ENCODE measurements at places on chromosomes 6 and 20.

GRCh38 chr20:460707-461106 is 1.6 kb downstream of the TBC1D20 start:
- DNase-seq = no peak

- DNase-seq = no peak
These were observed 46.7 kb downstream of the RNGTT start for GRCh38 chr6:88916615-88917208.

- DNase-seq = no peak
These were observed 85.7 kb upstream of the CST7 start for GRCh38 chr20:24863356-24863755.

DNA sequence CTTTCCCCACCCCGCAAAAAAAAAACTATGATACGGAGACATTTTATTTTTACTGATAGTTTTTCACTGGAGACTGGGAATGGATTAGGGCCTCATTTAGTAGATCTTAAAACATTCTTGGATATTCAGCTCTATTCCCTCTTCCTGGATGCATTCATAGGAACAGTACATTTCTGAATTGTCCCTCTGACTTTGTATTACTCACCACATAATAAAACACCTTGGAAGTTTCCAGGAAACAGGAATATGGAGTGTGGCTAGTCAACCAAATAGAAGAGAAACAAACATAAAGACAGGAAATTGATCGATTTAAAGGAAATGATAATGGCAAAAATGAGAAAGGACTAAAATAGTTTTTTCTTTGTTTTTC is 147.7 kb downstream of the GPX5 start:
- DNase-seq = no peak

DNA sequence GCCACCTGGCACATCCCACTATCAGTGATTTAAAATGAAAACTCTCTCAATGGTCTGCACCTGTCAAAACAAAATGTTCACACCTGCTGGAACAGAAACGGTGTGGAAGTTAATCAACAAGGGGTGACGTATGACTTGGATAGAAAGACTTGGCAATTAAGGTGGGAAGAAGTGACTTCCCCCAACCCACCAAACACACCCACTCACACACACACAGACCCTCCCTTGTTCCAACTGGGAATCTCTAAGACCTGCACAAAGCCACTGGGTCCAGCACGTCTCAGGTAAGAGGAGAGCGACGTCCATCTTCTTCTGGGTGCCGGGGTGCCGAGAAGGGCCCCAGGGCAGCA is 25.1 kb upstream of the TCFL5 start:
- DNase-seq = peak; percentile 83

- DNase-seq = no peak
These were observed 62.2 kb downstream of the KCNB1 start for GRCh38 chr20:49420292-49420691.

- DNase-seq = no peak
These were observed 517.6 kb downstream of the CD83 start for GRCh38 chr6:14635195-14635594.

- no peak for DNase-seq
These were observed 76.8 kb downstream of the ZDHHC14 start for GRCh38 chr6:157457787-157458186.

DNA sequence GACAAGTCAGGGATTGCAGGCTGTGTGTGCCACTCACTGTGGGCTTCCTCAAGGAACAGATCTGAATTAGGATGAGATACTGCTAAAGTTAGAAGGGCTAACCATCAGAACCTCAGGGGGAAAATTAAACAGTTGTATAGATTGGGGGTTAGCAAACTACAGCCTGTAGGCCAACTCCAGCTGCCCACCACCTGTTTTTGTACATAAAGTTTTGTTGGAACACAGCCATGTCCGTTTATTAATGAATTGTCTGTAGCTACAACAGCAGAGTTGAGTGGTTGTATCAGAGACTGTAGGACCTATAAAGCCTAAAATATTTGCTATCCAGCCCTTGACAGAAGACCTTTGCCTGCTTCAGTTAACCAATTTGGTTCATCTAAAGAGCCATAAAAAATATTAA is 127.2 kb upstream of the ECI2 start:
- no peak for DNase-seq

GRCh38 chr6:125884634-125885371 is 71.8 kb upstream of the HINT3 start:
- no peak for DNase-seq

- no peak for DNase-seq
These were observed 69.0 kb upstream of the STXBP5 start for GRCh38 chr6:147135211-147135681.

DNA sequence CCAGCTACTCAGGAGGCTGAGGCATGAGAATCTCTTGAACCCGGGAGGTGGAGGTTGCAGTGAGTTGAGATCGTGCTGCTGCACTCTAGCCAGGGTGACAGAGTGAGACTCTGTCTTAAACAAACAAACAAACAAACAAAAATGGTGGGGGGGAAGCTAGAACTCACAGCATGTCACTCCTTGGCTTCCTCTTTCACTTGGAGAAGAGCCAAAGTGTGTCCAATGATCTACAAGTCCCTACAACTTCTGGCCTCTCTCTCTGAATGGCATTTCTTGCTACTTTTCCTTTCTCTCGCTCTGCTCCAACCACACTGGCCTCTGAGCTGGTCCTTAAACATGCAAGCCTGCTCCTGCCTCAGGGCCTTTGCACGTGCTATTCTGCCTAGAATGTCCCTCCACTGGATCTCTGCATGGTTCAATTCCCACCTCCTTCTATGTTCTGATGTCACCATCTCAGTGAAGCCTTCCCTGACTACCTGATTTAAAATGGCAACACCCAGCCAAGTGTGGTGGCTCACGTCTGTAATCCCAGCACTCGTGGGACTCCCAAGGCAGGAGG is 8.1 kb downstream of the TLDC2 start:
- no peak for DNase-seq

DNA sequence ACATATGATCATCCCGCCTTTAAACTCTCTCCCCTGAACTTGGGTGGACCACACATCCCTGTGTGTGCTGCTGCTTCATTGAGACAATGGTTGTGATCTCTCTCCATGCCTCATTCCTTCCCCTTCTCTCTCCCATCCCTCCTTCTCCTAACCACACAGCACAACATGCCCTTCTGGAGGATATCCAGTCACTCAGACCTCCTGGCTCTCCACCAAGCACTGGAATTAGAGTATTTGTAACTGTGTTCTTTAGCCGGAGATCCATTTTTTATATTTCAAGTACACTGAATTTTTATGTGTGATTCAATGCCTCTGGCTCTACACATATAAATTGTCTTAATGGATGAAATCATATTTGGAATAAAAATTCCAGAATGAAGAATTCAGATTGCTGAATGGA is 287.4 kb downstream of the EYA4 start:
- DNase-seq = no peak

DNA sequence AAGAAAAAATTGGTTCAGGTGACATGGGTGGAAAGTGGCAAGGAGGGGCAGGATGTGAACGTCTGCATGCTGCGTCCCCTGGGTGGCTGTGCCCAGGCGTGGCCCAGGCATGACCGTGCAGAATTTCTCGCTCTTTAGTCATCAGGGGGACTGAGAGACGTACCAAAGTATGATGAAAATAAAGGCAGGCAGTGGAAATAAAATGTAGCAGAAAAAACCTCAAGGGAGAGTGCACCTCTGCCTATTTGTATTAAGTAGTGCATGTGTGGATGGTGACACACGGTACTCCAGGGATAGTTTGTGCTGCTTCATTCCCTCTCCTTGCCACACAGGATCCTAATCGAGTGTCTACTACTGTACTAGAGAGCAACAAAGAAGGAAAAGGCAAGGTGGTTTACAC is 81.1 kb downstream of the ATP9A start:
- no peak for DNase-seq

- no peak for DNase-seq
These were observed 193.4 kb upstream of the SUPT3H start for GRCh38 chr6:45571159-45571558.

- DNase-seq = no peak
These were observed 405.5 kb upstream of the ADGRB3 start for GRCh38 chr6:68229566-68229965.

DNA sequence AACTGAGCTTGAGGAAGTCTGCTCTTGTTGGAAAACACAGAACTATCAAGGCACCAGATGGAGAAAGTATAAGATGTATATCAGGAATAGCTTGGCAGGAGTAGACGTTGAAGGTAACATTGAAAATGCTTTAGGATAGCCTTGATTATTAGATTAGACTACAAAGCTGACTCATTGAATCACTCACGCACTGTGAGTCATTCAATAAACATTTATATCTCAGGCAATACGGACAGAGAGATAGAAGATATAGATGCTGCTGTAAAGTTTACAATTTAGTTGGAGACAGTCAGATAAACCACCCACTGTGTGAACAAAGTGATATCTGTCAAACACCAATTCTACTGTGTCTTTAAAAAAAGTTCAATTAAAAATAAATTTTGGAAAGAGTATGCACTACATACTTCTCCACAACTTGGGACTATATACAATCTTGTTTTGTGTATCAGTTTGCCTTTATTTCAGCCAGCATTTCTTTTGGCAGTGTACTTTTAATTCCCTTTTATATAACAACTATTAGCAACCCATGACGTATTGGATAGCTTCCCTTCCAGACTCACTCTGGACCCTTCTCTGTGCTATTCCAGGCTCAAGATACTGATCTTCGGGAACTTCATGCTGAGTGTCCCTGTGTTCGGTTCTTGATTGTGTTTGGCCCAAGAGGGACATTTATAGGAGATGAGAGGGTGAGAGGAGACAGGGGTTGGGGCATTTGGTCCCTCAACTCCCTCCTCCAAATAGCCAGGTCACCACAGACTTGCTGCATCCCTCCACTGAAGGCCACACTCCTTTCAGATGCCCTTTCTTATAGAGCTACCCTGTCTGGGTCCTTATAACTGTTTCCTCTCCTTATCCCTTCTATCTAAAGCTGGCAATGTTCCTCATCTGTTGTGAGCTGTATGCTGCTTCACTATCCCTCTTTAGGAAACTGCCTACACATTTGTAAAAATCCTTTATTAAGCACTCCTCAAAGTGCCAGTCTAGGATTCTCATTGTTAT is 176.6 kb upstream of the PTPRK start:
- no peak for DNase-seq

- DNase-seq = peak; percentile 34
These were observed 271.4 kb downstream of the EYA4 start for GRCh38 chr6:133512410-133513016.

DNA sequence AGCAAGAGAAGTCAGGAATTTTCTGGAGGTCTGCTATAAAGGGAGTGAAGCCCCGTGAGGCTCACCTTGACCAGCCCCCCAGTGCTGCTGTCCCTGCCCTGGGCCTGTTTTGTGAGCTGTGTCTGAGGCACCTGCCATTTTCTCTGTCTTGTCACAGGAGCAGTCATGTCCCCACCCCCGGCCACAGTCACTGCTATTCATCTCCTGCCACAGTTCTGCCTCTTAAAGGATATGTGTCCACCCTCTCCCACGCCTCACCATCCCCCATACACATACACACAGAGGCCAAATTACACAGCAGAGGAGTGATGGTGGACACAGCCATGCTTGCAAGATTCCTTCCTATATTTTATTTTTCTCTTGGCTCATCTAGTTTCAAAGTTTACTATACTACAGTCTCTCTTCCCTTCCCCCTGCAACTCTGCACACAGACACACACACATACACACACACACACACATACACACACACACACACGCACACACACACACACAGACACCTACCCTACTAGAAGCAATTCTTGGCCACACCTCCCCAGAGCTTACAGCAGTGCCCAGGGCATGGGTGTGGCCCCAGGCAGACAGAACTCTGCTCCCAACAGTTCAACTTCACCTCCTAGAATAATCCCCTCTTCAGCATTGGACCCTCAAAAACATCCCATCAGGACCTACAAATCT is 68.7 kb upstream of the TAB2 start:
- DNase-seq = no peak

GRCh38 chr6:134240665-134241431 is 77.1 kb downstream of the SGK1 start:
- no peak for DNase-seq

GRCh38 chr20:39294137-39294725 is 332.1 kb downstream of the DHX35 start:
- no peak for DNase-seq

GRCh38 chr6:117502580-117502979 is 20.1 kb downstream of the DCBLD1 start:
- no peak for DNase-seq

DNA sequence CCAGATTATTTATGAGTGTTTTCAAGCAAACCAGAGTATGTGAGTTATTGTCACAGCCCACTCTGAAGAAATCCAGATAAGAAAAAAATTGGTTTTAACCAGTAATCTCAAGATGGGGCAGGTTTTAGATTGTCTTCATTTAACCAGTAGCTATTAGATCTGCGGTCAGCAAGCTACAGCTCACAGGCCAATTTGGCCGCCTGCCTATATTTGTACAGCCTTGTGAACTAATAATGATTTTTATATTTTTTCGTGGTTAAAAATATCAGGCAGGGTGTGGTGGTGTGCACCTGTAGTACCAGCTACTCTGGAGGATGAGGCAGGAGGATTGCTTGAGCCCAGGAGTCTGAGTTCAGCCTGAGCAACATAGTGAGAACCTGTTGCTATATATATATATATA is 5.0 kb downstream of the FAM209B start:
- no peak for DNase-seq

DNA sequence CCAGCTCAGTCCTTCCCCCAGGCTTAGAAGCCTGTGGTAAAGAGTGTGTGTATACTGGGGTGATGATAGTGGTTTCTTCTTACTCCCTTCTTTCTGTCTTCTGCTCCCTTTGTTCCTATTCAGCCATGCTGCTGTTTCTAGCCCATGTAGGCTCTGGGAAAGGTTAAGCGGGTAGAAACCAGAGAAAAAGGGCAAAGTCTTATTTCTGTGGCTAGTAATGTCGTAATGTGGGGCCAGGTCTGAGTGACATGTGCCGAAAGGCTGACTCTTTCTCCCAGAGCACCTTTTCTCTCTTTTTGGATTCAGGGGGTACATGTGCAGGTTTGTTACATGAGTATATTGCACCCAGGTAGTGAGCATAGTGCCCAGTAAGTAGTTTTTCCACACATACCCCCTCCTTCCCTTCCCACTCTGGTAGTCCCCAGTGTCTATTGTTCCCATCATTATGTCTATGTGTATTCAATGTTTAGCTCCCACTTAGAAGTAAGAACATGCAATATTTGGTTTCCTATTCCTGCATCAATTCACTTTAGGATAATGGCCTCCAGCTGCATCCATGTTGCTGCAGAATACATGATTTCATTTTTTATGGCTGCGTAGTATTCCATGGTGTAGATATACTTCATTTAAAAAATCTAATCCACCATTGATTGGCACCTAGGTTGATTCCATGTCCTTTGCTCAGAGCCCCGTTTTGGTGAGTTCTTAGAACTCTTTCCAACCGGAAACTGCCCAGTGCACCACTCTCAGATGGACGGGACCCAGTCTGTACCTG is 74.3 kb downstream of the EFHC1 start:
- no peak for DNase-seq

DNA sequence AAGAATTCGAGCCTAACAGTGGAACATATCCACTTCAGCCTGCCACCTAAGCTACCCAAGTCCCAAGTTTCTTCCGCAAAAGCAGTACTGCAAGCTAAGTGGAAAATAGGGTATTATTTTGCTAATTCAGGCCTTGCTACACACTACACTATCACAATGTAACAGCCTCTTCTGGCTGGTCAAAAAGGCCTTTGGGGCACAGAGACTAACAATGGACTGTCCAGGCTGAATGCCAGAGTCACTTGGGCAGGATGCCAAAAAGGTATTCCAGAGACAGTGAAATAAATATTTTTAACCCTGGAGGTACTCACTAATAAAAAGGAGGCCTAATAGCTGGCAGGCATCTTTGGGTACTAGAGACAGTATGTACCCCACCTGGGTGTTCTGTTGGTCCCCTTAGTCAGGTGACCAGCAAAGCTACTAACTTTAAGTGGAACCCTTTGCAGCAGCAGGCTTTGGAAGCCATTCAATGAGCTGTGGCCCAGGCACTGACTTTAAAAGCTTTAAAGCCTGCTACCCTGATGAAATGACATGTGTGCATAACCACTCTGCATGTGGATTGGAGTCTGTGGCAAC is 692.1 kb downstream of the HTR1B start:
- DNase-seq = no peak

Measured in NCI-H2081 (cell line).